ENCODE measurements at places on chromosomes 1 and 21.

- no peak for DNase-seq
Measured at GRCh38 chr1:246836209-246836966, 95.4 kb downstream of the AHCTF1 start.

- no peak for DNase-seq
Measured at GRCh38 chr1:33768821-33769220, 95.1 kb upstream of the HMGB4 start.

DNA sequence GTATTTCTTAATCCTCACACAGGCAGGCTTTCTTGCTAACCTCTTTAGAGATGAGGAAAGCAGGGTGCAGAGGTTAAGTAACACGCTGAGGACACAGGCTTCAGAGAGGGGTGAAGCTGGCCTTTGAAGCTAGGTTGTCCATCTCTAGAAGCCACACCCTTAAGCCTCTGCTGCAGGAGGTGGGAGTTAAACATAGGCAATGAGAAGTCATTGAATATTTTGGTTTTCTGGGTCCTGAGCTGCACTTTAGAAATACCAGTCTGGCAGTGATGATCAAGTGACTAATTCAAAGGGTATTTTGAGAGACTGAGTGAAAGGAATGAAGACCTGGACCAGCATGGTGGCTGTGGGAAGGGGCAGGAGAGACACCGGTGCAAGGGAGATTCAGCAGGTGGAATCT, 9.9 kb downstream of the KCNJ15 start:
- DNase-seq: no peak

DNA sequence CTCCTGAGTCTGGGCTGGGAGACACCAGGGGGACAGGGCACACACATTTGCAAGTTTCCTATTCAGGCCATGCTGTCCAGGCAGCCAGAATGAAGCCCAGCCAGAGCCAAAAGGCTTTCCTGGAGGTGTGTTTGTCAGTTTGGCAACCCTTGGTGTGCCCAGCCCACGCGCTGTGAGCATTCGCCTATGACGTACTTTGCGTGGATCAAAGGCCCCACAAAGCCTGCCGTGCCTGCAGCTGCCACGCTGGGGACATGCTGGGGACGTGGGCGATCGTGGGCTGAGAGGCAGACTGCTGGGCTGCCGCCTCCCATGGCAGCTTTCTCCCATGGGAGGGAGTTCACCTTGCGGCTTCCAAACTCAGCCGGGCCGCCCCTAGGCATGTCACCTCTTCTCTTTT, 57.5 kb downstream of the CD247 start:
- DNase-seq: peak; percentile 70

DNA sequence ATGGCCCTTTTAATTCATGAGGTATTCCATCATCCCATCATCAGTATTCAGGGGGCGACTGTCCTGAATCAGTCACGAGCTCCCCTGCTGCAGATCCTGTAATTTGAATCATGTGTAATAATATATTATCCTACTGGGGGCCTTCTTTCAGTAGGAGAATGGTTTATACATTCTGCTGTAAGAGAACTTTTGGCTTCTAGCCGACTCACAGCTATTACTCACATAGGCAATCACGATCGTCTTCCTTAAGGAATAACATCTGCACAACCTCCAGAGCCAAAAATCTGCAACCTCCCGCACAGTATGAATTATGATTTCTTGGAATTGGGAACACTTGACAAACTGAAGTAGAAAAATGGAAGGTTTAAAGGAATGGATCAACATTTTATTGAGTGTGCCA, 343.0 kb downstream of the USP25 start:
- DNase-seq: no peak

- DNase-seq: no peak
Measured at GRCh38 chr1:230292689-230293389, 133.3 kb downstream of the PGBD5 start.

- no peak for DNase-seq
Measured at GRCh38 chr1:115426956-115427355, 88.9 kb upstream of the NGF start.

GRCh38 chr21:43006874-43007208, 32.5 kb downstream of the PKNOX1 start:
- no peak for DNase-seq

DNA sequence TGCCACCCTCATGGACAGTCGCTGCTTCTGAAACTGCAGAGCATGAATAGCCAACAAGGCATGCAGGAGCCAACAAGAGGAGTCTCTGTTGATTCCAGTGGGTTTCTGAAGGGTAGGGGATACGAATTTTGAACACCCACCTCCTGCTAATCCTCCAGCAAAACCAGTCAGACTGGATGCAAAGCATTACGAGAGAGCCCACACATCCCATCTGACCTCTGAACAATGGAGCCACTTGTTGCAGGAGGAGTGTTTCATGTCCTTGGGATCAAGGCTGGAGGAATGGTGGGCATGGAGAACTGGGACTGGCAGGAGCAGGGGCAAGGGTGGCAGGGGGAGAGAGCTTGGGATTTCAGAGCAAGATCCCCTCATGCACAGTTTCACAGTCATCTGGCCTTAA, 1.6 kb downstream of the VTCN1 start:
- no peak for DNase-seq

GRCh38 chr1:39940253-39940652, 14.7 kb upstream of the MFSD2A start:
- no peak for DNase-seq

GRCh38 chr1:36692465-36693160, 209.9 kb upstream of the CSF3R start:
- DNase-seq: no peak

DNA sequence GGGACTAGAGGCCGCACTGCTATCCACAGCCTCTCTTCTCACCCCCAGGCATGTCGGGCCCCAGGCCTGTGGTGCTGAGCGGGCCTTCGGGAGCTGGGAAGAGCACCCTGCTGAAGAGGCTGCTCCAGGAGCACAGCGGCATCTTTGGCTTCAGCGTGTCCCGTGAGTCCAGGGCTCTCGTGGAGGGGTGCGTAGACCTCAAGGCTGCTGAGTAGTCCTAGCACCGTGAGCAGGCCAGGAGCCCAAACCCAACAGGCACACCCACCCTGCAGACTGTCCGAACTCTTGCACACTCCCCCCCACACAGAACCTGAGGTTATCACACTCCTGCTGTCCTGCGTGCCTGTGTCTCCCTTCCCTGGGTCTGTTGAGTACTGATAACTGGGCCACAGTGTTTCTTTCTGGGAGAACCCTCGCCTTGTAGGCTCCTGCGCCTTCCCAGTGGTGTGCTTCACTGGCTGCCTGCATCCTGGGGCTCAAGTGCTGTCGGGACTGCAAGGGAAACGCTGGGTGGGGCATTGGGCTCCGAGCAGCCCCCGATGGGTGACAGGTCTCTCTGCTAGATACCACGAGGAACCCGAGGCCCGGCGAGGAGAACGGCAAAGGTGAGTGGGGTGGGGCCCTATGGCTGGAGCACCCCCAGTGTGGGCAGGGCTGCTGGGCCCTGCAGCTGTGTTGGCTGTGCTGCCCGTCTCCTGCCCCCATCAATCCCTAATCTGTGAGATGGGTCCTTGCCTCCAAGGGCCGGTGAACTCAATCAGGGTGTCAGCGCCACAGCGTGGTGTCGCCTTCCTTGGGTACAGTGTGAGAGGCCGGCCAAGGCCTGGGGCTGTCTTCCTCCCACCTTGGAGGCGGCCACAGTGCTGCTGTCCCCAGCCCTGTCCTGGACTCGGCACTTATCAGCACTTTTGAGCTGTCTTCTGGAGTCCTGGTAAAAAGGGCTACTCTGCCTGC, 4.0 kb upstream of the GJC2 start:
- DNase-seq: no peak

DNA sequence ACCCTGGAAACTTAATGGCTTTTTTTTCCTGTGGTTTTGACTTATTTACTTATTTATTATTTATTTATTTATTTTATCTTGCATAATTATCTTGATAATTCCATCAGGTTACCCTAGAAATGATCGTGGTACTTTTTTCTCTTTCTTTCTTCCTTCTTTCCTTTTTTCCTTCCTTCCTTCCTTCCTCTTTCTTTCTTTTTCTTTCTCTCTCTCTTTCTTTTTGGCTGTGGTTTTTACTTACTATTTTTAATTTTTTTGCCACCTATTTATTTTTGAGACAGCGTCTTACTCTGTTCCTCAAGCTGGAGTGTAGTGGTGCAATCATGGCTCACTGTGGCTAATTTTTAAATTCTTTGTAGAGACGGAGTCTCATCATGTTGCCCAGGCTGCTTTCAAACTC, 6.2 kb upstream of the KLF18 start:
- DNase-seq: no peak

DNA sequence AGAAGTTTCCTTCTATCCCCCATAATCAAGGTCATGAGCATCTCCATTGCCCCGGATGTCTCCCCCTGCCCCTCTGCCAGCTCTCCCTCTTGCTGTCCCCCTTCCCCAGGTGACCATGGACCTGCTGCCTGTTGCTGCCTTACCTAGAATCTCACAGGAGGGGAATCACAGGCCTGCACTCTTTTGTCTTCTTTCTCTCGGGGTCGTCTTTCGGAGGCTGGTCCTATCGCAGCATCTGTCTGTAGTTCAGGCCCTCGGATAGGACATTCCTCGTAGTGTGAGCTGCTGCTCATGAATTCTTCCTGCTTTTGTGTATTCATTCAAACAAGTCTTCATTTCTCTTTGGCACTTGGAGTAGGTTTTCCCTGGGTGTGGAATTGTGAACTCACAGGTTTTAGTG, 39.9 kb upstream of the ACTRT2 start:
- DNase-seq: no peak

GRCh38 chr1:245512181-245512888, 357.6 kb downstream of the KIF26B start:
- DNase-seq: no peak

DNA sequence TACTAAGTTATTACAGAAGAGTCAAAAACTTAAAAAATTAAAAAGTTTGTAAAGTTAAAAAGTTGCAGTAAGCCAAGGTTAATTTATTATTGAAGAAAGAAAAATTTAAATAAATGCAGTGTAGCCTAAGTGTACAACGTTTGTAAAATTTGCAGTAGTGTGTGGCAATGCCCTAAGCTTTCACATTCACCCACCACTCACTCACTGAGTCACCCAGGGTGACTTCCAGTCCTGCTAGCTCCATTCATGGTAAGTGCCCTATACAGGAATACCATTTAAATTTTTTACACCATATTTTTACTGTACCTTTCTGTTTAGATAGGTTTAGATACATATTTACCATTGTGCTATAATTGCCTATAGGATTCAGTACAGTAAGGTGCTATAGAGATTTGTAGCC, 88.6 kb downstream of the CTH start:
- no peak for DNase-seq

GRCh38 chr21:39141502-39141901, 41.7 kb downstream of the PSMG1 start:
- no peak for DNase-seq

DNA sequence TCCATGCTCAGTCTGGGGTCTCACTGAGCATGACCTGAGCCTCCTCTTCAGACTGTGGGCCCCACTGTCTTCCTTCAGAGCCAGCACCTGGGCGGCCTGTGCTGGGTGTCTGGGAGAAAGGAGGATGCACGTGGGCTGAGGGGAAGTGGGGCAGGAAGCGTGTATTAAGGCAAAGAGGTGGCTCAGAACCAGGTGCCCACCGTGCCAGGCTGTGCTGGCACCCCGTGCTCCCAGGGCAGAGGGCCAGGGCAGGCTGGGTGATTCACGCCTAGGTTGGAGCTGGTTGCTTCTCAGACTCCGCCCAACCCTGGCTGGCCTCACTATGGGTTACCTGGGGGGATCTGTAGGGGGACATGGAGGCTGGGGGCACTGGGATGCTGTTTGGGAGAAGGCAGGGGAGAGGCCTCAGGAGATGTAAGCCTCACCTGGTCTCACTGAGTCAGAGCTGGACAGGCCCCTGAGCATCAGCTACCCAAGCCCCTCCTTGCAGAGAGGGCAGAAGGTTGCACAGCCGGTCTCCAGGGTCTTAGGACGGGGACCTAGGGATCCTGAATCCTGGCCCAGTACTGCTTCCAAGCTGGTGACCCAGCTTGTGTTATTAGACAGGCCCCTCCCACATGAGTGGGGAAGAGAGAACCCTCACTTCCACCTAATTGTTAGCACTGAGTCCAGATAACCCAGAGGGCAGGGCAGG, 18.6 kb upstream of the PADI1 start:
- no peak for DNase-seq

GRCh38 chr1:42586016-42586415, 72.2 kb upstream of the PPIH start:
- DNase-seq: no peak

- no peak for DNase-seq
Measured at GRCh38 chr1:200042552-200043335, 15.2 kb downstream of the NR5A2 start.

DNA sequence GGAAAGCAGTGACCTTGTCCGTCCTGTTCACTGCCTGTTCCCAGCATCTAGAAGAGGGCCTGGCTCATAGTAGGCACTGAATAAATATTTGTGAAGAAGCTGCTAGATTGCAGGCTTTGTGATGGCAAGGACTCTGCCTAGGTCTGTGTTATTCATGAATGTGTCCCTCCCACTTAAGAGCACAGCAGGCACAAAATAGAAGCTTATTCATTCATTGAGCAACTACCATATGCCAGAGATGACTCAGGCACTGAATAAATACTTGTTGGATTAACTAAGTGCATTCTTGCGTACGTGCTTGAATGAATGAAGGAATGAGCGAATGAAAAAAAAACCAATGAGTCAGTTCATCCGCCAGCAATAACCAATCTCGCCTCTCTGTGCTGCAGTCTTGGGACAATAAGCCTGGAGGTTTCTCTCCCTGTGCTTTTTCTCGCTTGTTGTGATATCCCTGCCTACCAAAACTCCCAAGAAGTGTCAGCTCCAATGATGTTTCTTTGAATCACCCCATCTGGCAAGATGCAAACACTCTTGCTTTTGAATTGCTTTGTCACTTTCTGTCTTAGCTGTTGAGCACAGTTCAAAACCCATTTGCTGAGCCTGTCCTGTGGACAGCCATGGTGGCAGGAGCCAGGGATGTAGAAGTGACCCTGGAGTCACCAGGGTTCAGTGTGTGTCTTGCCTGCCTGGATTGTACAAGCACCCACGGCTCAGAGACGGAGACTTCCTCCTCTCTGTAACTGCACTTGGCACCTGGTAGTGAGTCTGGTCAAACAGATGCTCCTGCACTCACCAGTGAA, 143.9 kb downstream of the KAZN start:
- DNase-seq: no peak

- DNase-seq: no peak
Measured at GRCh38 chr1:10768552-10768951, 27.9 kb downstream of the CASZ1 start.
